ENCODE measurements at places on chromosomes 13 and 19.

- DNase-seq = no peak
These were observed 1.9 kb upstream of the PEG3 start for GRCh38 chr19:56842412-56842811.

DNA sequence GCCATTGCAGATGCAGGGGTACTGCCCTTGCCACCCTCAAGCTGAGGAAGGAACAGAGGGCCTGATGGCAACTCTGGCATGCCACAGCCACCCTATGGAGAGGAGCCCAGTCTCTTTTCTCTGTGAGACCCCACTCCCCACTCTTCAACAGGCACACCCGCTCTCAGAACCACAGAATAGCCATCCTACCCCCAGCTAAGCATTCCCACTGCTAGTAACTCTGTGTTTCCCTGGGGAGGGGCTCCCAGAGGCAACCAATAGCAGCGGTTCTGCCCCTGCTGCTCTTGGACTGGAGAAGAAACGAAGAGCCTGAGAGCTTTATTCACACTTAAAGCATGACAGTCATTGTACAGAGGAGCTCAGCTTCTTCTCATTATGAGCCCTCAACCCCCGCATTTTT lies 49.3 kb downstream of the UBL3 start:
- DNase-seq = no peak

GRCh38 chr19:16042533-16043085 lies 33.7 kb upstream of the TPM4 start:
- no peak for DNase-seq

GRCh38 chr19:43901395-43902390 lies 33.4 kb downstream of the ZNF45 start:
- peak; percentile 82 for DNase-seq

DNA sequence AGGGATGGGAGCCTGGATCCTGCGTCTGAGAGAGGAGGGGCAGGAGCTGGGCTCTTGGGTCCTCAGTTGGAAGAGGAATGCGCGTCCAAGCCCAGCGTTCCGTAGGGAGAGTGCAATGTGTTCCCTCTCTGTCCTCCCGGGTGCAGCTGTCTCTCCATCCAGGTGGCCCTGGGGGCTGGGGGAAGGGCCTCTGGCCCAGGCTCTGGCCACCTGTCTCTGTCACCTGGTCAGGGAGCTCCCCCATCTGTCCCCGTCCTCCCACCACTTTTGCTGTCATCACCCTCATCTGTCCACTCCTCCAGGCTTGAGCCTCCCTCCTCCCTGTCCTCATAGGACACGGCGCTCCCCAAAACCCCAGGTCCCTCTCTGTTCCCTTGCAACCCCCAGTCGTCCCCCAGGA lies 3.7 kb upstream of the SBK2 start:
- DNase-seq = no peak

DNA sequence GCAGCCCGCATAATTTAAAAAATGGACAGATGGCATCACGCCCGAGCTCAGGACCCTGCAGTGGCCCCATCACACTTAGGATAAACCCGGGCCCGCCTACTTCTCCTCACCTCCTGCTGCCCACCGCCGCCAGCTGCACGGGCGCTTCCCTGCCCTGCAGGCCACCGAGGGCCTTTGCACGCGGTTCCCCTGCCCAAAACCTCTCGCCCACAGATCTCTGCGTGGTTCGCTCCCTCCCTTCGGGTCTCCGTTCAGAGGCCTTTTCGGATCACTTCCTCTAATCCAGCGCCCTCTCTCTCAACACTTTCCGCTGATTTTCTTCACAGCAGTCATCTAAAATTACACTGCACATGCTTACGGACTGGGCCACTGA lies 1.8 kb downstream of the SHISA7 start:
- DNase-seq = no peak

GRCh38 chr13:97267418-97268059 lies 45.4 kb downstream of the MBNL2 start:
- no peak for DNase-seq

- DNase-seq = no peak
These were observed 524.1 kb downstream of the GPC6 start for GRCh38 chr13:93750676-93751075.

DNA sequence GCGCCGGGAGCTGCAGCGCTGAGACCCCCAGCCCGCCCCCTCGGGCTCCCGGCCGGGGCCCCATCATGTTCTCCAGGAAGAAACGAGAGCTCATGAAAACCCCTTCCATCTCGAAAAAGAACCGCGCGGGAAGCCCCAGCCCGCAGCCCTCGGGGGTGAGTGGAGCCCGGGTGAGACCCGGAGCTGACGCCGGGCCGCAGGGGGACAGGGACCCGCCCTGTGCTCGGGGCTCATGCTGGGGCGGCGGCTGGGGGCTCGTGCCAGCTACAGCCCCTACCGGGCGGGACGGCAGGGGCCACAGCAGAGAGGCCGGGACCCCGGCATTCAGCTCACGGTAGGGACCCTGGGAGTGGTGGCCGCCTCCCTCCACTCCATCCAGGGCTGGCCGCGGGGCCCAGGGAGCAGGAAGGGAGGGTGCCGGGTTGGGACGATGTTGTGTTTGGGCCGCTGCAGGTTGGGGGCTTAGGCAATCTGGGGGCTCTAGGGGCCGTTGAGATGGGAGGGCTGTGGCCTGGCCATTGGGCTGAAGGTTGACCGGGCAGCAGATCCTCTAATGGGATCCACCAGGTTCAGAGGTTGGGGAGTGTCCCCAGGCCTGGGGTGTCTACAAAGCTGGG lies 482 bp downstream of the ARHGAP45 start:
- peak; percentile 82 for DNase-seq

- no peak for DNase-seq
These were observed 53.8 kb downstream of the ZDHHC20 start for GRCh38 chr13:21405309-21405708.

- no peak for DNase-seq
These were observed 21.0 kb downstream of the SMIM24 start for GRCh38 chr19:3459089-3459881.

GRCh38 chr19:41462497-41462896 lies 19.5 kb downstream of the ERICH4 start:
- no peak for DNase-seq

- DNase-seq = peak; percentile 46
These were observed 1.3 kb upstream of the INTS6 start for GRCh38 chr13:51453959-51454703.

DNA sequence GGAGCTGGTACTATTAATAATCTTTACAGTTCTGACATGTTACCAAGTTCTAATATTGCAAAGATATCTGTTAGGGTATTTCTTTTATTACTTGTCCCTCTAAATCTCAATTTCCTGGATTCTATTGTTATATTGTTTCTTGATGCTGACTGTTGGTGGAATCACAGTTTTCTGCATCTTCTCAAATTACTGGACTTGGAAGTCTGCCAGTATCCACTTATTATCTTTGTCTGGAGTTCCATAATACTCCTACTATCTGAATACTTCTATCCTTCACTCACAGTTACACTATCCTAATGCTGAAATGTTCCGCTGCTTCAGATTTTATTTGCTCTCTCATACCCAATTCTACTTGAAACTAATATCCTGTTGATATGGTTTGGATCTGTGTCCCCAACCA lies 1985.7 kb upstream of the PRR20A start:
- DNase-seq = no peak

GRCh38 chr13:46124967-46125933 lies 20.4 kb upstream of the CPB2 start:
- DNase-seq = no peak

- DNase-seq = no peak
These were observed 2.3 kb upstream of the FBN3 start for GRCh38 chr19:8151767-8152035.

DNA sequence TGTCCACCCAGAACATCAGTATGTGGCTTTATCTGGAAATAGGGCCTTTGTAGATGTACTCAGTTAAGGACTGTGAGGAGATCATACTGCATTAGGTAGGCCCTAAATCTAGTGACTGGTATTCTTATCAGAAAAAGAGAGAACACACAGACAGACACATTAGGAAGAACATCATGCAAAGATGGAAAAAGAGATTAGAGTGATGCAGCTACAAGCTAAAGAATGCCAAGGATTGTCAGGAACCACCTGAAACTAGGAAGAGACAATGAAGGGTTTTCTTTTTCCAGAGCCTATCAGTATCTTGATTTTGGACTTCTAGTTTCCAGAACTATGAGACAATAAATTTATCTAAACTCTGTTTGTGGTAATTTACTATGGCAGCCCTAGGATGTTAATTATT lies 15.0 kb upstream of the DZIP1 start:
- no peak for DNase-seq

- DNase-seq = no peak
These were observed 15.9 kb downstream of the CFD start for GRCh38 chr19:875265-875879.

DNA sequence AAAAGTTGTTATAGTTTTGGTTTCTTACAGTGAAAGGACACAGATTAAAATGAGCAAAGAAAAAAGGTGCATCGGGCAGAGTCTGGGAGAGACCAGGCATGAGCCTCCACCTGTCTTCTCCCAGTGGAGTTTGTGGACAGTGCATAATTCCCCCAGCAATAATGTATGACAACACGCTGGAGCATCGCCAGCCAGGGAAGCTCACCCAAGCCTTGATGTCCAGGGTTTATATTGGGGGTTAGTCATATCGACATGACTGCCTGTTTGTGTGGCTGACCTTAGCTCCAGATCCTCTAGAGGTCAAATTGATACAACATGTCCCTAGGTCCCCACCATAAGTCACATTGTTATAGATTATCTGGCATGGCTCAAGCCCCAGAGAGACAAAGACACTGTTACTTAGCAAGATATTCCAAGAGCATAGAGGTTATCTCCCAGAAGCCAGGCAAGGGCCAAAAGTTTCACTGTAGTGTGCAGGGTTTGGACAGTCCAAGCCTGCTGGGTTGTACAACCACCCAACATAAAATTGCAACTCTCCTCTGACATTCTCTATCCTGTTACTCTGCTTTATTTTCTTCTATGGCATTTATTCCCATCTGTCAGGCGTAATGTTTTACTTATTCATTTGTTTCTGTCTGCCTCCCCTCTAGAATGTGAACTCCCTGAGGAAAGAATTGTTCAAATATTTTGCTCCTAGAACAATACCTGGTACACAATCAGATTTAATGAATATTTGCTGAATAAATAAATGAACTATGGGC lies 5.6 kb upstream of the KLK13 start:
- no peak for DNase-seq
